ENCODE measurements at places on chromosomes 16 and 17.

DNA sequence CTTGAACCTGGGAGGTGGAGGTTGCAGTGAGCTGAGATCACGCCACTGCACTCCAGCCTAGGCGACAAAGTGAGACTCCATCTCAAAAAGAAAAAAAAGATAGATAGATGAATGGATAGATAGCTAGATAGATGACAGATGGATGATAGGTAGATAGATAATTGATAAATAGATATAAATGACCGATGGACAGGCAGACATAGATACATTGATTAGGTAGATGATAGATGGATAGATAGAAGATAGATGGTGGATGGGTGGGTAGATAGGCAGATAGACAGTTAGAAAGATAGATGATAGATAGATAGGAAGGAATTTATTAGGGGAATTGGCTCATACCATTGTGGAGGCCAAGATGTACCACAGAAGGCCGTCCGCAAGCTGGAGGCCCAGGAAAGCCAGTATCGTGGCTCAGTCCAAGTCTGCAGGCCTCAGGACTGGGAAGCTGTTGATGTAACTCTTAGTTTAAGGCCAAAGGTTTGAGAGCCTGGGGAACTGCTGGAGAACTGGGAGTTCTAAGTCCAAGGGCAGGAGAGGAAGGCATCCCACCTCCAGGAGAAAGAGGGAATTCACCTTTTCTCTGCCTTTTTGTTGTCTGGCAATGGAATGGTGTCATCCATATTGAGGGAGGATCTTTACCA lies 156.1 kb downstream of the SEC14L1 start:
- no peak for DNase-seq
- H3K4me1 ChIP-seq = no peaks in the 10 kb centered on the region
- no peaks in the 10 kb centered on the region for H3K27me3 ChIP-seq

- no peak for DNase-seq
- no peaks in the 10 kb centered on the region for H3K27me3 ChIP-seq
- H3K4me1 ChIP-seq = no peaks in the 10 kb centered on the region
- no peaks in the 10 kb centered on the region for H3K36me3 ChIP-seq
- no peak overlapping the region for H3K4me3 ChIP-seq
- no peak overlapping the region for H3K27ac ChIP-seq
Measured at GRCh38 chr16:64234200-64234599, 887.7 kb downstream of the CDH11 start.

DNA sequence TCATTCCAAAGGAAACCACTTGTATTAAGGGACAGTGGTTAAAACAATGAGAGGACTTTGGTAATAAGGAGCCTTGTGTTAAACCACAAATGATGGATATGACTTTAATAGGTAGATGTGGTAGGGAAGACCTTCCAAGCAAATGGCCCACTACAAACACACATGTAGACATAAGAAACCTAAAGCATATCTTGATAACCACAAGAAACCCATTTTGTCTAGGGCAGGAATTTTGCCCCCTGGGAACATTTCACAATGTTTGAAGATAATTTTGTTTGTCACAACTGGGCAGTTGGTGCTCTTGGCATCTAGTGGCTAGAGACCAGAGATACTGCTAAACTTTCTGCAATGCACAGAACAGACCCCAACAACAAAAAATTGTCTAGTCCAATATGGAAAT lies 25.8 kb downstream of the KCNJ2 start:
- H3K4me3 ChIP-seq = no peak overlapping the region
- peaks cover 11% of the 10 kb centered on the region for H3K4me1 ChIP-seq
- H3K27ac ChIP-seq = no peak overlapping the region
- DNase-seq = no peak
- no peaks in the 10 kb centered on the region for H3K36me3 ChIP-seq

DNA sequence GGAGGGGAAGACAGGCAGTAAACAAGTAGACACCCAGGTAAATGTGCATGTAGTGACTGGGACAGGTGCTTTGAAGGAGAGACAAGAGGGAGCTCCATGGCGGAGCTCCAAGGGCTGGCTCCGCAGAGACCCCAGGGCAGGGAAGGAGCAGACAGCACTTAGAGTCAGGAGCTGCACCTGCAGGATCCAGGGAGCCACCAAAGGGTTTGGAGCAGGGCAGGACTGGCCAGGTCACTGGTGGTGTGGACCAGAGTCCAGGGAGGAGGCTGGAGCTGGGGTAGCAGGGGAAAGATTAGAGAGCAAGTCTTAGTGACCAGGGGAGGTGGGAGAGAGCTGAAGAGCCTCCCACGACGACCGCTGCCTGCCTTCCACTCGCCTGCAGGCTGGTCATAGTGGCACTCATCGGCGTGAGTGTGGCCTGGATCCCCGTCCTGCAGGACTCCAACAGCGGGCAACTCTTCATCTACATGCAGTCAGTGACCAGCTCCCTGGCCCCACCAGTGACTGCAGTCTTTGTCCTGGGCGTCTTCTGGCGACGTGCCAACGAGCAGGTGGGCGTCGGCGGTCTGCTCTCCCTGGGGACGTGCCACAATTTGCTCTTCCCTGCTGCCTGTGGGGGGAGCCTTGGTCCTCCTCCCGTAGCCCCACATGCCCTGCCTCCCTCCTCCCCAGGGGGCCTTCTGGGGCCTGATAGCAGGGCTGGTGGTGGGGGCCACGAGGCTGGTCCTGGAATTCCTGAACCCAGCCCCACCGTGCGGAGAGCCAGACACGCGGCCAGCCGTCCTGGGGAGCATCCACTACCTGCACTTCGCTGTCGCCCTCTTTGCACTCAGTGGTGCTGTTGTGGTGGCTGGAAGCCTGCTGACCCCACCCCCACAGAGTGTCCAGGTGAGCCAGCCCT lies 14.7 kb upstream of the FAM83G start:
- H3K4me1 ChIP-seq = no peaks in the 10 kb centered on the region
- H3K36me3 ChIP-seq = no peaks in the 10 kb centered on the region
- no peaks in the 10 kb centered on the region for H3K27me3 ChIP-seq

DNA sequence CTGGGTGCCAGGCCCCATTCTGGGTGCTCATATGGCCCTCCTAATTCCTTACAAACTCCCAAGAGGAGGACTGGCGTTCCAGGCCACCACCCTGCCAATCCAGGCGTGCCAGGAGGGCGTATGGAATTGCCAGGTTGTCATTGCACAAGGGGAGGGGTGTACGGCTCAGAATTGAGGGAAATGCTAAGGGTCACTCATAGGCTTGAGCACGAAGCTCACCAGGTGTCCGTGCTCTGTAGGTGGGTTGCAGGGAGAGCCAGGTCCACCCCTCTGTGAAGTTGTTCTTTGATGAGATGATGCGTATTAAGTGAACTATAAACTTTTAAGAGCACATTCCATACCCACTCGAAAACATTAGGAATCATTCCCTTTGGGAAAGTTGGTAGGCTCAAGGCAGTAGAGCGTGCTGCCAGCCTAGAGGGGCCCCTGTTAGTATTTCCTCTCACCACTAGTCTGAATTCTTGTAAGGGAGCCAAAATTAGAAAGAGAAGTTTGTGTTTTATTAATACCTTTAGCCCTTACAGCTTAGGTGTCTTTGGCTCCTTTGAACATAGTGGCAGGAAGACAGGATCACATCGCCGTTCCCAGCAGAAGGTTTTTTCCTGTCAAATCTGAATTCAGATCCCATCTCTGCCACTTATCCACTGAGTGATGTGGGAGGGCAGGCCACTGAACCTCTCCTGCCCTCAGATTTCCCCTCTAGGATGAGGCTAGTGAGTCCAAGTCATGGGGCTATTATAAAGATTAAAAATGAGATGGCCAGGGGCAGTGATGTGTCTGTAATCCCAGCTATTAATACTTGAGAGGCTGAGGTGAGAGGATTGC lies 38.7 kb upstream of the NFAT5 start:
- H3K27ac ChIP-seq = no peak overlapping the region
- H3K36me3 ChIP-seq = no peaks in the 10 kb centered on the region
- no peak for DNase-seq
- peaks cover 7% of the 10 kb centered on the region for H3K4me1 ChIP-seq
- H3K4me3 ChIP-seq = no peak overlapping the region

DNA sequence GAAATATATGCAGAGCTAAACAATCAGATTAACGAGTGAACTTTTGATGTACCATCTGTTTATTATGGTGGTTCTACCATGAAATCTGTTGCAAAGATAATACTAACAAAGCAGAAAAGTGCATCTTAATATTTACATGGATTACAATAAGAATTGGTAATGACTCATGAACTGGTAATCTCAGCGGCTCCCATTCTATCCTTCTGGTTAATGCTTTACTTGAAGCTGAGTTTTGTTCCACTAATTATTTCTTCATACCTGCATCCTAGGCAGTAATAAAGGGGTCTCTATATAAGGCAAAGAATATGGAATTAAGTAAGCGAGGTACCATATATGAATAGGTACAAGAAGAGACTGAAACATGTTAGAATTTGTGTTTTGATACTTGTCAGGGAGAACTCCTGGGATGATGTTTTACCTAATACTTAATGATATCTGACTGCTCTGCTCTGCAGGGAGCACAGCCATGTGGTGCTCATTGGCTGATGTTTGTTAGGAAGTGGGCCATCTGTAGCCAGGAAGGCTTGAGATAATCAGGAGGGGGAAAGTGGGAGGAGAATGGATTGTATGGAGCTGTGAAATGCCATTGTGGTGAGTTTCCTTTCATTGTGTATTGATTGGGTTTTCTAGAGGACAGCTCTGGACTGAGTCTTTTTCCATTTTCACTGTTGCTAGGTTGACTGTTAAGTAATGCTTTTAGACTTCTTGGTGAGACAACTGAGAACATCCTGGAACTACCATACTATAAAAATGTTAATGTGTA lies 52.6 kb downstream of the MAP2K6 start:
- H3K27ac ChIP-seq = peak overlapping the region; percentile 66
- H3K27me3 ChIP-seq = no peaks in the 10 kb centered on the region
- H3K4me3 ChIP-seq = no peak overlapping the region
- peaks cover 9% of the 10 kb centered on the region for H3K36me3 ChIP-seq

GRCh38 chr17:37725601-37726146 lies 19.2 kb downstream of the HNF1B start:
- H3K4me3 ChIP-seq = no peak overlapping the region
- peak; percentile 27 for DNase-seq
- H3K27ac ChIP-seq = no peak overlapping the region
- no peaks in the 10 kb centered on the region for H3K36me3 ChIP-seq
- H3K27me3 ChIP-seq = peaks cover 8% of the 10 kb centered on the region

- peak overlapping the region; percentile 86 for H3K4me3 ChIP-seq
- H3K27ac ChIP-seq = no peak overlapping the region
- peaks cover 45% of the 10 kb centered on the region for H3K4me1 ChIP-seq
- peaks cover 29% of the 10 kb centered on the region for H3K27me3 ChIP-seq
- no peaks in the 10 kb centered on the region for H3K36me3 ChIP-seq
Measured at GRCh38 chr17:30377574-30378240, 1.0 kb upstream of the CPD start.

GRCh38 chr17:81432941-81433340 lies 37.7 kb downstream of the BAHCC1 start:
- H3K27ac ChIP-seq = no peak overlapping the region
- peaks cover 49% of the 10 kb centered on the region for H3K4me1 ChIP-seq
- H3K27me3 ChIP-seq = no peaks in the 10 kb centered on the region
- H3K36me3 ChIP-seq = no peaks in the 10 kb centered on the region
- H3K4me3 ChIP-seq = no peak overlapping the region
- no peak for DNase-seq

DNA sequence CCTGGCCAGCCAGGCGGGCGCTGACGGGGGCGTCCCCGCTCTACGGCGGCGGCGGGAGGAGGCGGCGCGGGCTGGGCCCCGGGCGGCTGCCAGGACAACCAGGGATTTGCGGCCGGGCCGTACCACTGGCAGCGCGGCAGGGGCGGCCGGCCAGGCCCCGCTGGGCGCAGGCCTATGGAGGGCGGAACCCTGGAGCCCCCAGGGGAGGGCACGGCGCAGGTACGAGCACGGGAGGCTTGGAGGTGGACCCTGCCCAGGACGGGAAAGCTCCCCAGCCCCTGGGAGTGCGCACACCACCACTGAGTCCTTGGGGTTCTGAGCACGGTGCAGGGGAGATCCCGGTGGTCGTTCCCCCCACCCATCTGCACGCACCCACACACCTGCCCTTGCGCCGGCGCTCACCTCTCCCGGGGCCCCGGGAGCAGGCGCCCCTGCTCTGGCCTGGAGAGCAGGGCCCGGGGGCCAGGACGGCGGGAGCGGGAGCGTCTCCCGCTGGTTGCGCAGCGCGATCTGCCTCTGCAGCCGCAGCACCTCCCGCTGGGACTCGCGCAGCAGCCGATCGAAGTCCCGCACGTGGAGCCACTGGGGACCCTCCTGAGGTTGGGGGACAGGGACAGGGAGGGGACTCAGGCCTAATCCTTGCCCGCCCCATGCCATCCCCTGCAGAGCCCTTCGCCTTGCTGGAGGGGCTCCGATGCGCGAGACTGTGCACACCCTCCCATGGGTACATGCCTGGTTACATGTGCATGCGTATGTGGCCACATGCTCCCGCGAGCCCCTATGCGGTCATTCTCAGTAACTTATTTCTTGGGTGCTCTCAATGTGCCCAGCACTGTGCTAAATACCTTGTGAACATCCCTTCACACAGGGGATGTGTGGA lies 3.9 kb downstream of the TSPOAP1 start:
- H3K27ac ChIP-seq = no peak overlapping the region
- peak; percentile 87 for DNase-seq
- H3K4me3 ChIP-seq = peak overlapping the region; percentile 78
- H3K27me3 ChIP-seq = no peaks in the 10 kb centered on the region
- H3K36me3 ChIP-seq = no peaks in the 10 kb centered on the region

DNA sequence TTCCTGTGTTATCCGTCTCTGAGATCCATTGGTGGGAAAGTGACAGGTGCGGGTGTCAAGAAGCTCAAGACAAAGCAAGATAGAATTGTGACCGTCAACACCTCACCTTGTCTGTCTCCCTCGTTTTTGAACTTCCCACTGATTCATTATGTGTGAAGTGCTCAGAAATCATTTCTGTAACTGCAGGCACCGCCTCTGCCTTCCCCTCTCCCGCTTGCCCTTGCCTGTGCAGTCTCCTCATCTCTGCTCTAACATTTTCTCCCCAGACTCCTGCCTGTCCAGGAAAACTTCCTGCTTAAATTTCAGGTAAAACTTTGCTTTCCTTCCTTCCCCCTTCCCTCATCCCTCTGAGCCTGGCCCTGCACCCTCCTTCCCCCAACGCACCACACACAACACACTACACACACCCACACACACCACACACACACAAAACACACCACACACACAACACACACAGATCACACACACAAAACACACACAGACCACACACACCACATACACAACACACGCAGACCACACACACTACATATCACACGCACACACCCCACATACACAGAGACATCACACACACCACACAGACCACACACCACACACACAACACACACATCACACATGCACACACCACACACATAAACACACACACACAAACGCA lies 25.7 kb downstream of the CALB2 start:
- H3K4me3 ChIP-seq = no peak overlapping the region
- DNase-seq = no peak
- no peak overlapping the region for H3K27ac ChIP-seq

Data from neural progenitor cell (in vitro differentiated cells).